Mesenchymal stem cell (in vitro differentiated cells and primary cell): ENCODE measurements at places on chromosomes 11 and 22.

GRCh38 chr11:15118431-15118830 is 3.7 kb downstream of the INSC start:
- DNase-seq, result no peak
- H3K4me3 ChIP-seq, result no peak overlapping the region
- no peak overlapping the region for H3K27ac ChIP-seq
- H3K27me3 ChIP-seq, result peaks cover 6% of the 10 kb centered on the region
- H3K36me3 ChIP-seq, result no peaks in the 10 kb centered on the region

GRCh38 chr11:110530900-110531741 is 101.4 kb downstream of the FDX1 start:
- peaks cover 3% of the 10 kb centered on the region for H3K27me3 ChIP-seq
- no peak for DNase-seq
- H3K36me3 ChIP-seq, result no peaks in the 10 kb centered on the region
- peaks cover 2% of the 10 kb centered on the region for H3K4me1 ChIP-seq
- H3K4me3 ChIP-seq, result peak overlapping the region; percentile 5
- no peak overlapping the region for H3K27ac ChIP-seq

- no peak overlapping the region for H3K4me3 ChIP-seq
- no peaks in the 10 kb centered on the region for H3K36me3 ChIP-seq
- H3K4me1 ChIP-seq, result no peaks in the 10 kb centered on the region
- no peak for DNase-seq
- peaks cover 10% of the 10 kb centered on the region for H3K27me3 ChIP-seq
Observed at GRCh38 chr11:20634044-20634443, 34.6 kb downstream of the SLC6A5 start.

GRCh38 chr11:128179039-128179438 is 408.3 kb downstream of the ETS1 start:
- H3K27me3 ChIP-seq, result no peaks in the 10 kb centered on the region
- H3K4me3 ChIP-seq, result no peak overlapping the region
- H3K27ac ChIP-seq, result no peak overlapping the region
- H3K36me3 ChIP-seq, result no peaks in the 10 kb centered on the region
- DNase-seq, result no peak

DNA sequence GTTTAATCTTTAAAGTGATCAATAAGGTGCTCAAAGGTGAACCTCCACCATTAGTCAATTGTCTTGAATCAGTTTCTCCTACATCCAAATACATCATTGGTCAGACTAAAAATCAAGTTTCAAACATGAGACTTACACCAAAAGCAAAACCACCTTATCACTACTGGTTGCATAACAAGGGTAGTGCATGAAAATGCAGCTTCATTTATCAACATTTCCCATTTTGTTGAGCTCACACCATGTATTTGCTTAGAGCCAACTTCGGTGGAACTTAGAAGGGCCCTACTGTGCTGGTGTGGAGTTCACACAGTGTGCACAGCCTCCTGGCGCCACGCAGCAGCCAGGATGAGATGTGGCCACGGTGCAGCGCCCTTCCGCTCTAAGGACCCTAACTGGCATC is 23.1 kb upstream of the PHLDA2 start:
- peaks cover 38% of the 10 kb centered on the region for H3K4me1 ChIP-seq
- H3K4me3 ChIP-seq, result no peak overlapping the region
- H3K36me3 ChIP-seq, result peaks cover 100% of the 10 kb centered on the region
- no peak for DNase-seq

DNA sequence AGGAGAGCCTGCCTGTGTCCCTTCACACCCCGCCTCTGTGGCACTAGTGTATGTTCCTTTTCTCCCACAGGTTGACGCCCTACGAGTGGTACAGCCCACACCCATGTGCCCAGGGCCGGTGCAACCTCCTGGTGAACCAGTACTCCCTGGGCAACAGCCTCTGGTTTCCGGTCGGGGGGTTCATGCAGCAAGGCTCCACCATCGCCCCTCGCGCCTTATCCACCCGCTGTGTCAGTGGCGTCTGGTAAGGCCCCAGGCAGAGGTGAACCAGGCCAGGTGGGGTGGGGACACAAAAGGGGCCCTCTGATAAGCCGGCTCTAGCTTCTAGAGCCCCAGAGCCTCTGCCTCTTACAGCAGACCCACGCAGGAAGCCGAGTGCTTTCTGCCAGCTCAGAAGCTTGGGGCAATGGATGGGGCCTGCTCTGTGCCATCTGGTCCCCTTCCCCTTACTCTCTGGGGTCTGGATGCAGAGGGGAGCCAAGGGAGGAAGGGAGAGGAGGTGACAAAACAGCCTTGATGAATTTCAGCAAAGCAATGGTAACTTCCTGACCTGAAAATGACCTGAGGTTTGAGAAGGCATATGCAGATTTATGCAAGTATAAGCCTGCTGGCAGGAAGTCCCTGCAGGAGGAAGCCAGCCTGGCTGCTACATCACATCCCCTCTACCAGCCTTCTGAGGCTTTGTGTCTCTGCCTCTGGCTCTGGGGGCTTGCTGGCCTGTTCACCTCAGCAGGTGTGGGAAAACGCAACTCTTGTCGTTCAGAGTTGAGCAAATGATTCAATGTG is 67.0 kb upstream of the TBCEL start:
- H3K4me3 ChIP-seq, result no peak overlapping the region
- no peak for DNase-seq
- peaks cover 15% of the 10 kb centered on the region for H3K27me3 ChIP-seq
- H3K36me3 ChIP-seq, result no peaks in the 10 kb centered on the region

DNA sequence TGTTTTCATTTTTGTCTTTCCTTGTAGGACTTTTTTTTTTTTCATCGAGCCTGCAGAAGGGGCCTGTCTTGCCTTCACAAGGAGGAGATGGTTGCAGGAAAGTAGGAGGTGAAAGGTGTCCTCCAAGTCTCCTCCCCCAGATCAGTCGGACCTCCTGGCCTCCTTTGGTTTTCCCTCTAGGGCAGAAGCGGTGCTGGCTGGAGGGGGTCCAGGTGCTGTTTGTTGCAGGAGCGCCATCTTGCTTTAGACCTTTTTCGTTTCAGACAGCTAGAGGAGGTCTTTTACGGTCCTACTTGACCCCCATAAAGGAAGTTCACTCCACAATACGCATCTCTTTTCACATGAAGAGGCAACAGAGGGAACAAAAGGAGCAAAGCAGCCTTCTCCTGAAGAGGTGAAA is 66.0 kb downstream of the ZBTB16 start:
- no peak overlapping the region for H3K27ac ChIP-seq
- no peaks in the 10 kb centered on the region for H3K4me1 ChIP-seq
- no peaks in the 10 kb centered on the region for H3K36me3 ChIP-seq
- H3K27me3 ChIP-seq, result peaks cover 84% of the 10 kb centered on the region

- no peak overlapping the region for H3K4me3 ChIP-seq
- no peaks in the 10 kb centered on the region for H3K4me1 ChIP-seq
- no peak for DNase-seq
- no peaks in the 10 kb centered on the region for H3K36me3 ChIP-seq
- no peak overlapping the region for H3K27ac ChIP-seq
Observed at GRCh38 chr11:109223451-109223850, 198.5 kb upstream of the C11orf87 start.

DNA sequence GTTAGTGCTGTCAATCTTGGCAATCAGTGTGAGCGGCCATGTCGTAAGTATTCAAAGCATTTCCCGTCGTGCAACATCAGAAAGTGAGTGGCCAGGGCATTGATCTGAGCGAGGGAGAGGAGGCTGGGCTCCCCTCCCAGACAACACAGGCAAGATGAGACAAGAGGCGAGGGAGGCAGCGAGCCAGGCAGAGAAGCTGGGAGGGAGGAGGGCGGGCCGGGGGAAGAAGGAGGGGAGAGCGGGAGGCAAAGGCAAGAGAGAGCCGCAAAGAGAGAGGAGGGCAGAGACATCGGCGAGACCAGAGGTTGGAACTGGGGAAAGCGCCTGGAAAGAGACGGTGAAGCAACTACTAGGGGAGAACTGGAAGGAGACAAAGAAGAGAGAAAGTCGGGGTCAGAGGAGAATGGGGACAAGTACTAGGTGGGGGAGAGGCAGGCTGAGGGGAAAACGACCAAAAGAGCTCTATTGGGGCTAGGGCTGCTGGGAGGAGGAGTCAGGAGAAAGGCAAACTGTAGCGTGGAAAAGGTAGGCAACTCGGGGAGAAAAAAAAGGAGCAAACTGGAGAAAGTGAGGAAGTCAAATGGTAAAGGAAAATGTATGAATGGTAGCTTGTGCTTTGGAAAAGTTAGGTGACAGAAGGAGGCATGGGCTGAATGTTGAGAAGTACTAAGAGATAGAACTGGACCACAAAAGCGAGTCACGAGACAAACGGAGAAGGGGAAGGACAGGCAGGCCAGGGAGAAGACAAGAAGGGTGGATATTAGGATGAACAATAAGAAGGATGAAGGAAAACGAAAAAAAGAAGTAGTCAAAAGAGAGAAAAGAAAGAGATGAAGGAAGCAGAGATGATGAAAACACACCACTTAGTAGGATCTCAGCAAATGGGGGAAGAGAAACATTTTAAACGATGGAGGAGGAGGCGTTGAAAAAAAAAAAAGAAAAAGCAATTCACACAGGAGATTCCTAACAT is 130.5 kb upstream of the C11orf58 start:
- peaks cover 23% of the 10 kb centered on the region for H3K4me1 ChIP-seq
- H3K27ac ChIP-seq, result no peak overlapping the region
- H3K27me3 ChIP-seq, result peaks cover 84% of the 10 kb centered on the region
- DNase-seq, result peak; percentile 89

DNA sequence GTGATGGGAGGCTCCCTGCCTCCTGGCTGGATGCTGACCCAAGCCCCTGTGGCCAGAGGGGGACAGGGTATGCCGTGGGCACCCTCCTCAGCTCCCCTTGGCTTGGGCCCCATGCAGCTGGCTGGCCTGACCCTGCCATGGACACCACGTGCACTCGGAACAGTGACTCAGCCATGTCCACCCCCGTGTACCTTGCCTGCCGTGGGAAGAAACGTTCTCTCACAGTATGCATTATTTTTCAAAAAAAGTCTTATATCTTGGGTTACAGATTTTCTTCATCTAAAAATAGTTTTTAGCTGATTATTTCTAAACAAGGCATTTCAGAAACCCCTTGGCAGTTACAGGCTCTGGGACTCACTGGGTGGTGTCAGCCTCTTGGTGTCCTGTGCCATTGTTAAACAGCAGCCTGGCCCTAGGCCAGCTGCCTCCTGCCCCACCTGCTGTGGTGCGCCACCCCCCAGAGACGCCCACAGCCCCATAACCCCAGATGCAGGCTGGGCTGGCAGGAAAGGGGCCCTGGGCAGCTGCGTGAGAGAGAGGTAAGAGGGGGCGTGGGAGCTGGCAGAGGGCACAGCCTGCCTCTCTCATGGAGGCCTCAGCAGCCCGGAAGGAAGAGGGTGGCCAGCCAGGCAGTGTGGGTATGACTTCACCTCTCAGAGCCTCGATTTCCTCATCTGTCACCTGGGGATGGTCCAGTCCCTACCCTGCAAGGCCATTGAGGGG is 99.8 kb downstream of the MORC2 start:
- peaks cover 5% of the 10 kb centered on the region for H3K27me3 ChIP-seq
- H3K27ac ChIP-seq, result no peak overlapping the region
- H3K4me3 ChIP-seq, result no peak overlapping the region
- no peak for DNase-seq
- H3K36me3 ChIP-seq, result no peaks in the 10 kb centered on the region

DNA sequence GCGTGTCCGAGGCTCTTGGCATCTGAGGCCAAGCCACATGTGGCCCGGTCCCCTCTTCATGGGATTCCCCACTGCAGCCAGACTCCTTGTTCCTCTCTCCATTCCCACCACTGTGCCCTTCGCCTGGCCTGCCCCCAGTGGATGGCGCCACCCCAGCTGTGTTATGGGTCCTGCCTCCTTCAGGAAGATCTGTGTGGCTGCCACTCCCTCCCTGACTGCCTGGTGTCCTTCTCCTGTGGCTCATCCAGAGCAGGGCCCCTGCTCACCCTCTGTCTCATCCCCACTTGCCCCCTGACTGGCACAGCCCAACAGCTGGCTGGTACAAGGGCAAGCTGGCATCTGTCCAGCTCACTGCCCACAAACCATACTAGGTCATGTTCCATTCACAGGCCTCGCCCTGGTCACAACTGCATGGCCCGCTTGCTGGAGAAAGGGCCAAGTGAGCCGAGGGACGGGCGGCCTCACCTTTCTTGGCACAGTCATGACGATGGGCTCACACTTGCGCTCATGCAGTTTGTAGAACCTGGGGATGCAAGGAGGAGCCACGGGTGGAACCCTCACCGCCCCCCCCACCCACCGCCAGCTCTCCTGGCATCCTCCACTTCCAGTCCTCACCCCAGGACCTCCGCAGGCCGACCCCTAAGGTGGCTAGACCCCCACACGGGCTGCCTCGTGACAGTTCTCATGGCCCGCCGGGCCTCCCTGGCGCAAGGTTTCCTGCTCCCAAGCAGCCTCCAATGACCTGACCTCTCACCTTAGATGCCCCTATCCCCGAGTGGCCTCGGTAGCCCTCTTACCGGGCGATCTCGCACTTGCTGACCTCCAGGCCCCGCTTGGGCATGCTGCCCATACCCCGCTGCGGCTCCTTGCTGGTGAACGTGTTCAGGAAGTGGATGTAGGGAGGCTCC is 2.1 kb upstream of the PTPRCAP start:
- peaks cover 78% of the 10 kb centered on the region for H3K4me1 ChIP-seq
- no peaks in the 10 kb centered on the region for H3K27me3 ChIP-seq
- peaks cover 53% of the 10 kb centered on the region for H3K36me3 ChIP-seq
- no peak overlapping the region for H3K4me3 ChIP-seq

- no peak overlapping the region for H3K27ac ChIP-seq
- no peak overlapping the region for H3K4me3 ChIP-seq
- peaks cover 85% of the 10 kb centered on the region for H3K27me3 ChIP-seq
Observed at GRCh38 chr11:45347348-45348082, 61.4 kb upstream of the SYT13 start.

GRCh38 chr22:19330865-19331418 is 39.4 kb upstream of the CLTCL1 start:
- no peak overlapping the region for H3K27ac ChIP-seq
- H3K4me1 ChIP-seq, result no peaks in the 10 kb centered on the region
- H3K27me3 ChIP-seq, result no peaks in the 10 kb centered on the region
- H3K36me3 ChIP-seq, result peaks cover 69% of the 10 kb centered on the region
- no peak overlapping the region for H3K4me3 ChIP-seq
- no peak for DNase-seq

DNA sequence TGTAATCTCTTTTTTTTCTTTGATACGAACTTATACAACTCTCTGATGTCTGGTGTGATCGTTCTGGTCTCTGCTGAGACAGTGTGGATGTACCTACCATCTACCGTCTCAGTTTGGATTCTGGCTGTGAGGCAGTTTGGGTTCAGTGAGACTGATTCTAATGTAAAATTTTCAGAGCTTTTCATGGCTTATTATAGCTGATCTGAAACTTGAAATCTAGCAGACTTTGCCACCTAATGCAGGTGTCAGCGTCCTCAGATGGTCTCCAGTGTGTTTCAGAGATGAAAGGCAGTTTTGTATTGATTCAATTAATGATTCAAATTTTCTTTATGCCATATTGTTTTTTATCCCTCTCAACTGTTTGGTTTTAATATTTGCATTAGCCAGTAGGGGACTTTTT is 35.9 kb downstream of the PPFIBP2 start:
- H3K27ac ChIP-seq, result no peak overlapping the region
- H3K36me3 ChIP-seq, result no peaks in the 10 kb centered on the region
- peaks cover 11% of the 10 kb centered on the region for H3K27me3 ChIP-seq
- DNase-seq, result no peak
- no peaks in the 10 kb centered on the region for H3K4me1 ChIP-seq

DNA sequence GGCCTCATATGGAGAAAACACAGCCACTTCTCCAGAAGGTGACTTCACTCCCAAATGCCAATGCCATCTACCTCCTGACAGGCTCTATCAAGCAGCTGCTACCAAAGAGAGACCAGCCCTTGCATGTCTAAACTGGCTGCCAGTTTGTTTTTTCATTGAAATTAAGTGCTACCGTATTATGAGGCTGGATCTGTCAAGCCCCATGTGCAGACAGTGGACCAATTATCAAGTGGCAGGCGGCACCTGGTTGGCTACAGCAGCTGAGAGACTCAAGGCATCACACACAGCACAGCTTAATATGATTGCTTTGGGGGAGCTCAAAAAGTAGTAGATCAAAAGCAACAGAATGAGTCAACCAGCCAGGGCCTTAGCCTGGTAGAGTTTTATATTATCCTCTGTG is 1293.0 kb upstream of the TENM4 start:
- H3K4me1 ChIP-seq, result no peaks in the 10 kb centered on the region
- H3K36me3 ChIP-seq, result no peaks in the 10 kb centered on the region
- no peak overlapping the region for H3K4me3 ChIP-seq
- no peak for DNase-seq
